ENCODE measurements at places on chromosomes 6 and 20.

DNA sequence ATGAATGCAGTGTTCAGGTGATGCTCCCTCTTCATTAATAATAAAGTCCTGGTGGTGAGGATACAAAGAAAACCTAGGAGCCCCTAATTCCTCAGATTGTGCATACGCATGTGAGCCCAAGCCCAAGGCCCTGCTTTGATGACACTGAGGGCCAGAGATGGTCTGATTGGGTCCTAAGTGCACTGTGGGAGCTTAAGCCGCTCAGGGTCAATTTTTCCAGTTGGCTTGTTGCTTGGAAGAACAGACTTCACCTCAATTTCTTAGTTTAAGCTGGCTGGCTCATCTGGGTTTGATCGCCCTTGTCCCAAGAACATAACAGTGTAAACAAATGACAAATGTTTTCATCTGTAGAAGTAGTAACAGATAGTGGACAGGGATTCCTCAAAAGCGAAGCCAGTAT is 41.4 kb downstream of the INSM1 start:
- no peak for DNase-seq

- no peak for DNase-seq
Observed at GRCh38 chr6:152636609-152637295, 410 bp downstream of the SYNE1 start.

GRCh38 chr20:59082981-59083380 is 40.4 kb upstream of the PRELID3B start:
- no peak for DNase-seq

- DNase-seq, result no peak
Observed at GRCh38 chr6:14584450-14584849, 466.9 kb downstream of the CD83 start.

DNA sequence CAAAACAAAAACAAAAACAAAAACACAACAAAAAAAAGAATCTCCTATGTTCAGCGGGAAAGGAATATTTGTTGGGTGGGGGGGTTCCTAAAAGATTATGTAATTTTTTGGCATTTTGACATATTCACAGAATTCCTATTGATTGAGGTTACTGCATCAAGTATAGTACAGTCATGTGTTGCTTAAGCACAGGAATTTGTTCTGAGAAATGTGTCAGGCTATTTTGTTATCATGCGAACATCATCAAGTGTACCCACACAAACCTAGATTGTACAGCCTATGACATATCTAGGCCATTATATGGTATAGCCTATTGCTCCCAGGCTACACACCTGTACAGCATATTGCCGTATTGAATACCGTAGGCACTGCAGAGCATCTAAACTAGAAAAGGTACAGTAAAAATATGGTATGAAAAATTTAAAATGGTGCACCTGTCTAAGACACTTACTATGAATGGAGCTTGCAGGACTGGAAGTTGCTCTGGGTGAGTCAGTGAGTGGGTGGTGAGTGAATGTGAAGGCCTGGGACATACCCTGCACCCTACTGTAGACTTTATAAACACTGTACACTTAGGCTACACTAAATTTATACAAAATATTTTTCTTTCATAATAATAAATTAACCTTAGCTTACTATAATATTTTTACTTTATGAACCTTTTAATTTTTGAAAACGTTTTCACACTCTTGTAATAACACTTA is 110.6 kb downstream of the CDKAL1 start:
- no peak for DNase-seq

DNA sequence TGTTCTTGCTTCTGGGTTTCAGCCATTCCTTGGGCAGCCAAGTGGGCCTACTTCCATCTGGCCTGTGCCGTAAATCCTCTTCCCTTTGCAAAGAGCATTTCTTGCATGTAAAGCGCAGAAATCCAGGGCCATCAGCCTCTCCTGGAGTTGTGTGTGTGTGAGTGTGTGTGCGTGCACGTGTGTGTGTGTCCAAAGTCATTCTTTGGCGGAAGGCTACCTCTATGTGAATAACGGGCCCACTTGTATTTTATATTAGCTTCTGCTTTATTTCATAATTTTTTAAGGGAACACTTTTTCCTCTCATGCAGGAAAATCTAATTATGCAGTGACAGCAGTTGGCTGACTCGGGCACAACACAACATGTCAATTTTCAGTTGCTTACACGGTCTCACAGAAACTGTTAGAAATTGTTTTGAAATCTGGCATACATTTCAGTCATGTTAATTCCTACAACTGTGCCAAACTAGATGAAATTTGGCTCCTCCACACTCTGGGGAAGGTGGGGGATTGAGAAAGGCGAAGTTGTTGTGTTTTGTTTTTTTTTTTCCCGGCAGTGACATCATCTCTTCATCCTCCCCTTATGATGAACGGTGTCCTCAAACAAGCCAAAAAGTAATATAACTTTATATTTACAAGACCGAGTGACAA is 223.7 kb upstream of the TSHZ2 start:
- DNase-seq, result no peak

Data from iPS DF 19.7 (cell line).